ENCODE measurements at places on chromosomes 13 and 19.

GRCh38 chr19:51090471-51090870 is 7.8 kb upstream of the KLK14 start:
- no peak for DNase-seq

DNA sequence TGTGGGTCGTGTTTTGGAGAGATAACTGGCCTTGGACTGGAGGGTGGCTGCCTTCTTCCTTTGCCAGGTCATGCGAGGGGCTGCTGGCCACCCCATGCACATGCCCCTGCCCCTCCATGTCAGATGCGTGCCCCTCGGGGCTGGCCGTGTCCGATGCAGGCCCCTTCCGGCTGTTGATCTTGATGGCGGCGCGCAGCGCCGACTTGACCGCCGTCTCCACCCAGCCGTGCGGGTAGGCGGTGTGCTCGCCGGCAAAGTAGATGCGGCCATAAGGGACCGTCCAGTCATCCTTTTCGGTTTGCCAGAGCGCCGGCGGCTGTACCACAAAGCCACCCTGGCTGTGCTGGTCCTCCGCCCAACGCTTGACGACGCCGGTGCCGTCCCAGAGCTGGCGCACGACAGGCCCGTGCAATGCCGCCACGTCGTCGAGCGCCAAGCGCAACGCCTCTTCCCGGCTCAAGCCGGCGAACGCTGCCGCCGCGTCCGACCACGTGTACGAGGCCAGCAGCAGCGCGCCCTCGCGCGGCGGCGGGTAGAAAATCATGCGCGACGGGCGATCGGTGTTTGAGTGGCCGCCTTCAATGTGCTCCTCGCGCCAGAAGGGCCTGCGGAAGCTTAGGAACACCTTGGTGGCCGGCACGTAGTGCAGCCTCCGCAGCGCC is 6.9 kb downstream of the IL4I1 start:
- peak; percentile 60 for DNase-seq

- DNase-seq = no peak
Observed at GRCh38 chr19:49589502-49589905, 1.5 kb upstream of the PRR12 start.

DNA sequence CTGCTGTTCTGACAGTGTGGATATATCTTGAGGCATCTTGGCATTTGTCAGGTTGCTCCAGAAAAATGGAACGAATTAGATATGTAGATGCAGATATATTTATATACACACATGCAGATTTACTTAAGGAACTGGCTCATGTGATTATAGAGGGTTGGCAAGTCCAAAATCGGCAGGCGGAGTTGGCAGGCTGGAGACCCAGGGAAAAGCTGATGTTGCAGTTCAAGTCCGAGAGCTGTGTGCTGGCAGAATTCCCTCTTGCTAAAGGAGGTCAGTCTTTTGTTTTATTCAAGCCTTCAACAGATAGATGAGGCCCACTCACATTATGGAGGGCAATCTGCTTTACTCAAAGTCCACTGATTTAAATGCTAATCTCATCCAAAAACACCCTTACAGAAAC is 24.4 kb upstream of the CSNK1A1L start:
- no peak for DNase-seq

All from AG10803 (cell line).